ENCODE measurements at places on chromosomes 16 and 17.

GRCh38 chr16:27408012-27408601, 6.1 kb downstream of the IL21R start:
- DNase-seq = no peak

GRCh38 chr17:14209215-14209614, 27.4 kb downstream of the CDRT15 start:
- DNase-seq = no peak

- no peak for DNase-seq
These were observed 73.6 kb downstream of the GPRC5B start for GRCh38 chr16:19810817-19811731.

DNA sequence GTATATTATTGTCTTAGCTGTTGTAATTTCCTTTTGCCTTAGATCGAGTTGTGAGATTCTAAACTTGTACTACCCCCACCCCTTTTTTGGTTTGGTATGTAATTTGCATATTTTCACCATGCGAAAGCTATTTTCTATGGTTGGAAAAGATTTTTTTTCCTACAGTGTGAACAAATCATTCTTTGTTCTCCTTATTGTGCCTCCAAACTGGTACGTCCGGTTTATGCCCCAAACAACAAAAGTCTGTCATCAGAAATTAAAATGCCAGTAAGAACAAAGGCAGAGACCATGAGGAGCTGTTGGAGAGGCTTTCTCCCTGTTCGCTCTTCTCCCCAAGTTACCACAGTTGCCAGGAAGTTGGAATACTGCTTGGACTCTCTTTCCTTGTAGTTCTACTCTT, 66.1 kb downstream of the BCAS3 start:
- DNase-seq = no peak

DNA sequence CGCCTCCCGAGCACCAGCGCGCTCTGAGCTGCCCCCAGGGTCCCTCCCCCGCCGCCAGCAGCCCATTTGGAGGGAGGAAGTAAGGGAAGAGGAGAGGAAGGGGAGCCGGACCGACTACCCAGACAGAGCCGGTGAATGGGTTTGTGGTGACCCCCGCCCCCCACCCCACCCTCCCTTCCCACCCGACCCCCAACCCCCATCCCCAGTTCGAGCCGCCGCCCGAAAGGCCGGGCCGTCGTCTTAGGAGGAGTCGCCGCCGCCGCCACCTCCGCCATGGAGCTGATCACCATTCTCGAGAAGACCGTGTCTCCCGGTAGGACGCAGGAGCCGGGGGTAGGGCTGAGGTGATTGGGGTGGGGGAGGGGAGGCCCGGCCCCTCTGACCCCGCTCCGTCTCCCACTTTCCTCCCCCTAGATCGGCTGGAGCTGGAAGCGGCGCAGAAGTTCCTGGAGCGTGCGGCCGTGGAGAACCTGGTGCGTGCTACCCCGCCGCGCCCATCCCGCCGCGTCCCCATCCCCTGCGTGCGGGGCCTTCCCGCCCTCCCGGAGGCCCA, 329 bp downstream of the KPNB1 start:
- peak; percentile 91 for DNase-seq
